COR-L47 (cell line): ENCODE measurements at places on chromosomes 11 and 22.

GRCh38 chr22:43012390-43012789, 2.6 kb downstream of the PACSIN2 start:
- no peak for DNase-seq

- peak; percentile 51 for DNase-seq
These were observed 28.5 kb downstream of the RCOR2 start for GRCh38 chr11:63888170-63889086.

DNA sequence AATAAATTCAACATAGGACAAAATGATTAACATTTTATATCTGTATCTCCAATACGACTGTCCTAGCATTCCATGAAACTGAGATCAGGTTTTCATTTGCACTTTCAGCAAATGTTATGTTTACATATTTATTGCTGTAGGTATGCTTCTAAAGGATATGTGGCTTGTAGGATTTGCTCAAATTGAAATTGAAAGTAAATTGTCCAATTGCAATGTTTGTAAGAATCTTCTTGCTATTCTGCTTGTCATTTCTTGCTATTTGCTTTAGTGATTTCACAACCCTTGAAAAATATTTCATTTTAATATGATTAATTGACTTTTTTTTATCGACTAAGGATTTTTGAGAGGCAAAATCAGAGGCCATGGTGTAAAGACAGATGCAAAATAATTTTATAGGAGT, 904.2 kb upstream of the RAG2 start:
- no peak for DNase-seq

DNA sequence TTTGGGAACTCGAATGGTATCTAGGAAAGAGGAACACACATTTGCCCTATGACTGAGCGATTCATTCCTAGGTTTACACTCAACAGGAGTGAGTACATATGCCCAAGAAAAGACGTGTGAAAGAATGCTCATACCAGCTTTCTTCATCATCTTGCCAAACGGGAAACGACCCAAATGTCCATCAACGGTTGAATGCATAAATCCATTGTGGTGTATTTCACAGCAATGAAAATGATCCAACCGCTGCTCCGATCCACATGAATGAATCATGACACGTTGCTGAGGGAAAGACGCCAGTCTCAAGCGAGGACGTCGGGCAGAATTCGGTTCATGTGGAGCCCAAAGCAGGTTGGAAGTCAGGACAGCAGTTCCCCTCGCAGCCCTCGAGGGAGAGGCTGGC, 71.5 kb downstream of the CYTH4 start:
- no peak for DNase-seq

DNA sequence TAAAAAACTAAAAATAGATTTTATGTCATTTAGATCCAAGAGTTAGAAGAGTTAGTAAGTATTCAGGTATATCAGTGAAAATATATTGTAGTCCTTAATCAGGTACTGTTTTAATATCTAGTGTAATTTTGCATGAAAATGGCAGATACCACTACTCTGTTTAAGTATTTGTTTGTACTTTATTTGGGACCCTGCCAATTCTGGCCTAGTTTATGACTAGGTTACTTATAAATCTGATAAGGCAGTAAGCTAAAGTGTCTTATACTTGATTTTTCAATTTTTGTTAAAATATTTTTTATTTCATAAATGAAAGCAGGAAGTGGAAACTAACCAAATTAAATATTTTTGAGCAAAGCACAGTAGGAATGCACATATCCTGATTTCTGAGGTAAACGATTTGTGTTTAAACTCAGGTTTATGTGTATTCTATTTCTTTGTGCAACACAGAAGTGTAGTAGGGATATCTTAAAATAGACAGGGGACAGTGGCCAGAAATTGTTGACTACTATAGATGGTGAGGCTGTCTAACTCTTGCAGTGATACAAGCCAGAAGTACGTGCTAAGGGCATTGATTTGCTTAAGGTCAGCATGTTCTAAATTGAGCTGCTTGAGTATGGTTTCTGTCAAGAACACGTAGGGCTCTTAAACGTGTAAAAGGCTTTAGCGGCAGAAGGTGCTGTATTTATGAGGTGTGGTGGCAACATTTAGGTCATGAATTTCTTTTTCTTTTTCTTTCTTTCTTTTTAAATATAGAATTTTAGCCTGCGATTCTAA, 34.0 kb downstream of the HIPK3 start:
- DNase-seq, result no peak

GRCh38 chr11:120629407-120630080, 118.0 kb downstream of the GRIK4 start:
- no peak for DNase-seq

DNA sequence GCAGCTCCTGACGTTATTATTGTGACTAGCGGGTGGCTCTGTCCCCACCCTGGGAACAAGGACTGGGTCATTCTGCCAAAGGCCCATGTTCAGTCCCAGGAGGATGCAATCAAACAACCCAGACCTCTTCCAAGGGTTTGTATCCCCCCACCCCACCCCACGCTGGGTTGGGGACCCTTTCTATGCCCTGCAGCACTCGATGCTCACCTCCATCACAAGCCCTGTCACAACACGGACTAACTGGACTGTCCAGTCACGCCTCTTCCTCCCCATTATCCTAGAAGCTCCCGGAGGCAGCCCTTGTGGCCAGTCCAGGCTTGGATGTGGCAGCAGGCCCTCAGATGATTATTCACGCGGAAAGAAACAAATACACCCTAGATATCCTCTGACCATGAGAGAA, 3.7 kb downstream of the SHANK2 start:
- DNase-seq, result no peak
